CD8-positive, alpha-beta memory T cell (primary cell): ENCODE measurements at places on chromosomes 3 and 15.

DNA sequence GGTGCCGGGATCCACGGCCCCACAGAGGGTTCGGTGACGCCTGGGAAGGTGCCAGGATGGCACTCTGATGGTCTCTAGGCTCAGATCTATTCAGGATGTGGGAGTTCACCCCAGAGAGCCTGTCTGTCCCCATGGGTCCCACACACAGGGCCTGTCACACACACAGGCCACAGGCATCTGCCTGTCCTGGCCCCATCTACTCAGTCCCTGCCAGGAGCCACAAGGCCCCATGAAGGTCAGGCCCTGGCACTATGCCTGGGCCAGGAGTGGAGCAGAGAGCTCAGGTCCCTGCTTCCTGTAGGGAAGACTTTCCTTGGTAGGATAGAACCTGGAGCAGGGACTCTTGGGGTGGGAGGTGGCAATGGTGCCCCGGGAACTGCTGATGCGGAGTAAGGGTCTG is 49.0 kb upstream of the FURIN start:
- DNase-seq: no peak

DNA sequence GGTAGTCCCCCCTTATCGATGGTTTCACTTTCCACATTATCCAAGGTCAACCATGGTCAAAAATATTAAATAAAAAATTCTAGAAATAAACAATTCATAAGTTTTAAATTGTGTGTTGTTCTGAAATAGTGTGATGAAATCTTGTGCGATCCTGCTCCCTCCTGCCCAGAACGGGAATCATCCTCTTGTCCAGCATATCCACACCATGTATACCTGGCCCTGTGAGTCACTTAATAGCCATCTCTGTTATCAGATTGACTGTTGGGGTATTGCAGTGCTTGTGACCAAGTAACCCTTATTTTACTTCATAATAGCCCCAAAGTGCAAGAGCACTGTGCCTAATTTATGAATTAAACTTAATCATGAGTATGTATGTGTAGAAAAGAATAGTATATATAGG is 19.1 kb downstream of the FAM81A start:
- no peak for DNase-seq

GRCh38 chr3:27504749-27505148 is 20.6 kb upstream of the SLC4A7 start:
- DNase-seq: no peak

GRCh38 chr15:92889390-92890107 is 10.6 kb upstream of the CHD2 start:
- DNase-seq: no peak

GRCh38 chr3:108724101-108724500 is 33.1 kb downstream of the RETNLB start:
- no peak for DNase-seq

GRCh38 chr3:49745986-49746385 is 22.2 kb upstream of the GMPPB start:
- no peak for DNase-seq

- peak; percentile 8 for DNase-seq
Measured at GRCh38 chr15:56734013-56734635, 815 bp upstream of the ZNF280D start.

DNA sequence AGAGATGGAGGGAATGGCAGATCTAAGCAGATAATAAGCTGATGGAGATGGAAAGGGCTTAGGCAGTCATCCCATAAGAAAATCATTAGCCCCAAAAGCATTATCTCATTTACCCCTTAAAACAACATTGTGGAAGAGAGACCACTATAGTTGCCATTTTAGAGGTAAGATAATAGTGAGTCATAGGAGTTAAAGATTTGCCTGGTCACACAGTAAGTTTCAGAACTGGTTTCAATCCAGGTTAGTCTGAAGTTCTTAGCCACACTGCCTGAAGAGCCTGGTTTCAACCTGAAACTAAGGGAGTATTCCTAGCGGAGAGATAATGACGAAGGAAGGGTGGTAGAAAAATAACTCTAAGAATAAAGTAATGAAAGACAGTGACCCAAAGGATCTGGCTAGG is 13.0 kb upstream of the UBR1 start:
- DNase-seq: no peak

GRCh38 chr3:112744825-112745566 is 101.7 kb downstream of the CD200R1L start:
- no peak for DNase-seq

- DNase-seq: no peak
Measured at GRCh38 chr3:187629711-187630110, 40.5 kb downstream of the SST start.

GRCh38 chr15:96276438-96277210 is 53.9 kb upstream of the NR2F2 start:
- no peak for DNase-seq

GRCh38 chr15:45573961-45574629 is 13.1 kb upstream of the BLOC1S6 start:
- no peak for DNase-seq

DNA sequence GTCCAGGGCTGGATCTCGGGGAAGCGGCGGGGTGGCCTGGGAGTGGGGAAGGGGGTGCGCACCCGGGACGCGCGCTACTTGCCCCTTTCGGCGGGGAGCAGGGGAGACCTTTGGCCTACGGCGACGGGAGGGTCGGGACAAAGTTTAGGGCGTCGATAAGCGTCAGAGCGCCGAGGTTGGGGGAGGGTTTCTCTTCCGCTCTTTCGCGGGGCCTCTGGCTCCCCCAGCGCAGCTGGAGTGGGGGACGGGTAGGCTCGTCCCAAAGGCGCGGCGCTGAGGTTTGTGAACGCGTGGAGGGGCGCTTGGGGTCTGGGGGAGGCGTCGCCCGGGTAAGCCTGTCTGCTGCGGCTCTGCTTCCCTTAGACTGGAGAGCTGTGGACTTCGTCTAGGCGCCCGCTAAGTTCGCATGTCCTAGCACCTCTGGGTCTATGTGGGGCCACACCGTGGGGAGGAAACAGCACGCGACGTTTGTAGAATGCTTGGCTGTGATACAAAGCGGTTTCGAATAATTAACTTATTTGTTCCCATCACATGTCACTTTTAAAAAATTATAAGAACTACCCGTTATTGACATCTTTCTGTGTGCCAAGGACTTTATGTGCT is 527 bp downstream of the B2M start:
- peak; percentile 69 for DNase-seq

DNA sequence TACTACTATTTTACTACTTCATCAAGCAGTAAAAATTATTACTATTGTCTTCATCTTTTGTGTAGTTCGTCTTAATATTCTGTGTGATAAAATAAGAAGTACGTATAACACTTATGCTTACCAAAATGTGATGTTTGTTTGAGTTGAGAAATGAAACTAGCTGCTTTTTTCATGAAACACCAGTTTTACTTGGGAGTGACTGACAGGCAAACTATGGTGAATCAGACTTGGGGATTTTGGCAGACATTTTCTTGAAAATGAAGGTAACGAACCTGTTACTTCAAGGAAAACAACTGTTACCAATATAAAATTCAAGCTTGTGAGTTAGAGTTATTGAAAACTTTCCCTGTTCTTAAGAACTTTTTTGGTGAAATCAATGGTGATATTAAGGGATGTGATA is 10.3 kb downstream of the U2SURP start:
- DNase-seq: no peak

DNA sequence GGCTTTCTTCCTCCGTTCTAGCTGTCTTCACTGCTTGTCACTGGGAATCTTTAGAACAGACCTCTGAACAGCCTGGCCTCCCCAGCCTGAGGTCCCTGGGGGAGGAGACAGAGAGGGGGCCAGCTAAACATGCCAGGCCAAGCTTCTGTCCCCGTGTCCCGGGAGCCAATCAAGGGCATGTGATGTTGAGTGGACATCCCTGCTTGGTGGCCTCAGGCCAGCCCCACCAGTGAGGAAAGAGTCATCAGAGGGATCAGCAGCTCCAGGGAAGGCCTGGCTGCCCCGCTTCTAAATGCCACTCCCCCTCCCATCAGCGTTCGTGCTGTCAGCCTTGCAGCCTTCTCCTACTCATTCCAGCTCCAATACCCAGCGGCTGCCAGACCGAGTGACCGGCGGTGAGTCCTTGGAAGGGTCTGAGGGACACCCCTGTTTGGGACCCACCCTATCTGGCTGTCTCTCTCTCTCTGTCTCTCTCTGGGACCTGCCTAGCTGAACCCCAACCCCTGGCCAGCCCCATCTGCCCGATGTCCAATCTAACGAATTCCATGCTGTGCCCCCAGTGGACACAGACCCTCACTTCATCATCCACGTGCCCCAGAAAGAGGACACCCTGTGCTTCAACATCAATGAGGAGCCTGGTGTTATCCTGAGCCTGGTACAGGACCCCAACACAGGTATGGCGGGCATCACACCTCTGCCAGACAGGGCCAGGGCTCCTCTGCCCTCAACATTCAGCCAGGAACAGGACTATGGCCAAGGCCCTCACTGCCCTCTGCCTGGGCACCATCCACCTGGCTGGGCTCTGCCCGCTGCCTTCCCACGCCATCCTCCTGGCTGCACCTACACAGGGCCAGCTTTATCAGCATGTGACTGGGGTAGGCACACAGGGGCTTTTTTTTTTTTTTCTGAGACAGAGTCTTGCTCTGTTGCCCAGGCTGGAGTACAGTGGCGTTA is 6.6 kb upstream of the ITIH3 start:
- peak; percentile 30 for DNase-seq

- DNase-seq: no peak
Measured at GRCh38 chr3:72163809-72164634, 379.1 kb upstream of the PROK2 start.

DNA sequence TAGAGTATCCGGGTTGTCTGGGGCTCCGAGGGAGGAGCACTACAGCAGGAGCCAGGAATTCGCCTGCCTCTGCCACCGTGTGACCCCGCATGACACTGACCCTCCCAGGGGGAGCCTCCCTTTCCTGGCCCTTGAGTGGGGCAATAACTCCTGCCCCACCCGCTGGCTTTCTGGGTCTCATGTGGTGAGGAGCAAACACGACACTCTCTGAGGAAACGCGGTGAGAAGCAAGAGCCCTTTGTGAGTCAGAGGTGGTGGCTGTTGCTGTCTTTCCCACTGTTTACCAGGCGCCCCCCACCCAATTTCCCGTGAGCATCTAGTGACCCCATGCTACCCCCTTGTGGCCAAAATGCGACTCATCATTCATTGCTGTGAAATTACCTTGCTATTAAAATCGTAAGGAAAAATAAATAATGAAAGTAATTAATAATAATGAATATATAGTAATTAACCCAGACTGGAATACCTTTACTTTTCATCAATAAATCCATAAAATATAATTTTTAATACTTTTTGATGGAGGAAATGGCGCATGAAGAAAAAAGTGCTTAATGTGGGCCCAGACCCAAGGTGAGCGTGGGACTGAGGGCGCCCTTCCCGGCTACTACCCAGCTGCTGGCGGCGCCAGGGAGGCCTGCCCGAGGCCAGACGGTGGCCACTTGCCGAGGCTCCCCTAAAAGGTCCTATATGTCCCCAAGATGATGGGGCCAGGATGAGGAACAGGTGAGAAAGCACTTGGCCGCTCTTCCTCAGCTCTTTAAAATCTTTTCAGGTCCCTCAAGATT is 29.3 kb downstream of the CCNL1 start:
- peak; percentile 62 for DNase-seq

GRCh38 chr3:39990532-39990931 is 181.1 kb downstream of the MYRIP start:
- DNase-seq: no peak

DNA sequence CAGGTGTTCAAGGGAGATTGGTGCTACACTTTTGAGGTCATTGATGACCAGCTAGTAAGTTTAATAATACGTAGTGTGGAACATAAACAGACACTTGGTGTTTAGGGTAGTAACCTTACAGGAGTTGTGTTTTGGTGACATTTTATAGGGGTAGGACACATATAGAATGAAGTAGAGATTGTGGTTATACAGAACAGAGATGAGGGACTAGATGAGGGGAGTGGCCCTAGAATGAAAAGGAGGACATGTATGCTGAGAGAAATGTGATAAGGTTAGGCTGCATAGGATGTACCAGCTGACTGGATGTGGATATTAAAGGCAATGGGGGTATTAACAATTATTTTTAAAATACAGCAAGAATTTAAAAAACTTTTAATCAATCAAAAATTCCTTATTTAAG is 8.0 kb downstream of the MBNL1 start:
- DNase-seq: no peak

DNA sequence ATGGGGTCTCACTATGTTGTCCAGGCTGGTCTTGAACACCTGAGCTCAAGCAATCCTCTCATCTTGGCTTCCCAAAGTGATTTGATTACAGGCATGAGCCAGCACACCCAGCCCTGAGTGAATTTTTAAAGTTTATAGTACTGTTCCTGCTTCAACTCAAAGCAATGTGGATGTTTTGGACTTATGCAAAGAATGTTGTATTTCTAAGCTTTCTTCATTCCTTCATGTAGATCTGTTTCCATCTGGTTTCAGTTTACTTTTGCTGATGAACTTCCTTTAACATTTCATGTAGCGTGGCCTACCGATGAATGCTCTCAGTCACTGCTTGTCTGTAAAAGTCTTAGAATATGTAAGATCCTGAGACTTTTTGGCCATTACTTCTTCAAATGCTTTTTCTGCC is 23.2 kb downstream of the NRG4 start:
- no peak for DNase-seq

- DNase-seq: no peak
Measured at GRCh38 chr3:29138171-29138570, 142.7 kb upstream of the RBMS3 start.
